ENCODE measurements at places on chromosomes 6 and 20.

DNA sequence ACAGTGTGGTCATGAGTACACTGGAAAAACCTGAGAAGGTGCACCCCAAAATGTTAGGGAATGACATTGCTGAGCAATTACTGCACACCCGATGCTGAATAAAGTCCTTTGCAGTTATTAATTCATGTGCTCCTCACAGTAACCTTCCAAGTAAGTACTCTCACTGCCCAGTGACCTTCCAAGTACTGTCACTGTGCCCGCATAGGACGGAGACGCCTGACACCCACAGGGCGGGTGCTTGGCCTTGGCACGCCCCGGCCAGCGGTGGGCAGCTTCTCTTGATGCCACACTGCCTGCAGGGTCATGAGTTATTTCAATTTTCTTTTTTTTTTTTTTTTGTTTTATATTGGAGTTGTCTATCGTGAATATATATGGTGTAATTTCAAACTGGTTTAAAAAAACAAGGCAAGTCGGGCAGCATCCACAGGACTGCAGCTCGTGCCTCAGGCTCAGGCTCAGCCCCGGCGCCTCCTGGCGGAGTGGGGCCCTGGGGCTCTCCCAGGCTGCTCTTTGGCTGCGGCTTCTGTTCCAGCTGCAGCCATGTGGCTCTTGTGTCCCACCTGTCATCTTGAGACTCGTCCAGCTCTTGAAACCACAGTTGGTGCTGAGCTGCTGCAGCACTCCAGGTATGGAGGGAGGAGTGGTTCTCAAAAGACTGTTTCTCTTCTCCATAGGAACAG, 27.0 kb downstream of the PNLDC1 start:
- DNase-seq = no peak

GRCh38 chr6:112286010-112286409, 31.6 kb upstream of the LAMA4 start:
- no peak for DNase-seq

DNA sequence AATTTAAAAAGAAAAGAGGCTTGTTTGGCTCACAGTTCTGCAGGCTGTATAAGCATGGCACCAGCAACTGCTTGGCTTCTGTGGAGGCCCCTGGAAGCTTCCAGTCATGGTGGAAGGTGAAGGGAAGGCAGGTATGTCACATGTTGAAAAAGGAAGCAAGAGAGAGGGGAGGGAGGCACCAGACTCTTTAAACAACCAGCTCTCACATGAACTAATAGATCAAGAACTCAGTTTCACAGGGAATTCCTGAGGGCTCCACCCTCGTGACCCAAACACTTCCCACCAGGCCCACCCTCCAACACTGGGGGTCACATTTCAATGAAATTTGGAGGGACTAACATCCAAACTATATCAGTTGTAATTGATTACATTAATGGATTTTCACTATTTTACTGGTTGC, 127.9 kb upstream of the MLIP start:
- no peak for DNase-seq

- DNase-seq = no peak
These were observed 236.6 kb upstream of the PDE10A start for GRCh38 chr6:165899611-165900010.

- no peak for DNase-seq
These were observed 241.2 kb upstream of the PREP start for GRCh38 chr6:105644073-105644489.

DNA sequence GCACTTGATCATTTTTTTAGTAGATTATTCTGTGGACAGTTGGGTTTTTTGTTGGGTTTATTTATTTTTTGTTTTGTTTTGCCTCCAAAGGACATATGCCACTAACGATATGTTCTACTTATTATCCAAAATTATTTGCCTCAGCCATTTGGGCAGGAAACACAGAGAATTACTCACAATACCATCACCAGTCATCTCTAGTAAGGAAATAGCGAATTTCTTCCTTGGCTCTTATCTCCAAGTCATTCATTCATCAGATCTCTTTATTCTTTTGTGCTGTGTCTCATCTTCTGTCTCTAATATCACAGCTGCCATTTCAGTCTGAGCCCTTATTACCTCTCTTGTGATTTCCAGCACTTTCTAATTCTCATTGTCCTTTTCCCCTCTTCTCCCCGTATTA, 130.4 kb upstream of the SMLR1 start:
- no peak for DNase-seq

DNA sequence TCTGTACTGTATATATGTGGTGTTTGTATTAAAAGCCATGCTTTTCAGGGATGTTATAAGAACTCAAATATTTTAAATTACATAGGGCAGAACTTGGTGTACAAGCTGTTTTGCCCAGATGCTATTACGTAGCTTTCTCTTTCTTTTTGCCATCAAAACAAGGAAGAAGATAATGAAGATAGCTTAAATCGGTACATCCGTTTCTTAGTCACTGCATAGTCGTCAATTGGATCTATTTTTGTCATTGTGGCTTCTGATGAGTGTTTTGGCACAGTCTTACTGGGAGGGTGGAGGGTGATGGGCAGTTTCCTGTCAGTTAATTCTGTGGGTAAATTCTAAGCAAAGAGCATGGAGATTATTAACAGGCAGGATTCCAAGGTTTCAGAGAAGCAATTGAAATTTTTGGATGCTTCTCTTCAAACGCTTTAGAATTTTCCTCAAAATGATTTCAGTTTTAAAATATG, 649.1 kb upstream of the GJE1 start:
- DNase-seq = peak; percentile 60

DNA sequence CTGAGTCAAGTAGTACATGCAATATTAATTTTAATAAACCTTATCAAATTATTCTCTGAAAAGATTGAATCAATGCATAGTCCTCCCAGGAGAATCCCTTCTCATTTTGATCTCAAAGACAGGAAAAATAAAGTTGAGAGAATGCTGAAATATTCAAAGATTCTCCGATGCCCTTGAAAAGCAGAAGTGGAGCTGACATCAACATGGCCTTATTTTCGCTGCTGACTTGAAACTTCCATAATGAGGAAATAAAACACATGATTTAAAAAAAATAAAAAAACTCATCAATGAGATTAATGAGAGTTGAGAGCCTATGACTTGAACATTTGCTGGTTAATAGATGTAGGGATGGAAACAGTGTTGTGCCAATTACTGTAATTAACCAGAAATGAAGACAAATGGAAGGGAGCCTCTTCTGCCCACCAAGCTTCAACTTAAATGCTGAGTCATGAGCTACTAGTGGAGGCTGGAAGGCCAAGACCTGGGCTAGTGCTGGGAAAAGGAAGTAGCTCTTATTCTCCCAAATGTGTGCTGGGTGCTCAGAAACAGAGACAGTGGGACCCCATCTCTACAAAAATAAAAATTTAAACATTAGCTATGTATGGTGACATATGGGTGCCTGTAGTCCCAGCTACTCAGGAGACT, 139.9 kb downstream of the BFSP1 start:
- DNase-seq = peak; percentile 13

DNA sequence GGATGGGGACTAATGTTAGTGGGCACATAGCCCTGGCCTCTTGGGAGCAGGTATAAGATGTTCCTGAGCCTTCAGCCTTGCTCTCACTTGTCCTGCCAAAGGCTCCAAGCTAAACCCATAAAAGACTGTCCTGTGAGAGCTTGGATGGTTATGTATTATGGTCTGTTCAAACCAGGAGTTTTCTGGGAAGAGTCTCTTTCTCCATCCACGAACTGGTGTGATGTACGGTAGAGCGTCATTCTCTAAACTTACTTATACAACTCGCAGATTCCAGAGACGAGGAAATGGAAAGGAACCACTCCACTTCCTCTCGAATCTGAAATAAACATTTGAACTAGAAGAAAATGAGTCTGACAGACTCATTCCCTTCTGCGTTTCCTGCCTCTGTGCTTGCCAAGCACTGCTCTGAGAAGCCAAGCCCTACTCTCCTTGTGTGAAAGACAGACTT, 5.3 kb downstream of the SOBP start:
- no peak for DNase-seq

GRCh38 chr6:80165143-80165542, 58.7 kb downstream of the BCKDHB start:
- peak; percentile 27 for DNase-seq

GRCh38 chr20:58883241-58883691, 30.8 kb downstream of the GNAS start:
- no peak for DNase-seq

DNA sequence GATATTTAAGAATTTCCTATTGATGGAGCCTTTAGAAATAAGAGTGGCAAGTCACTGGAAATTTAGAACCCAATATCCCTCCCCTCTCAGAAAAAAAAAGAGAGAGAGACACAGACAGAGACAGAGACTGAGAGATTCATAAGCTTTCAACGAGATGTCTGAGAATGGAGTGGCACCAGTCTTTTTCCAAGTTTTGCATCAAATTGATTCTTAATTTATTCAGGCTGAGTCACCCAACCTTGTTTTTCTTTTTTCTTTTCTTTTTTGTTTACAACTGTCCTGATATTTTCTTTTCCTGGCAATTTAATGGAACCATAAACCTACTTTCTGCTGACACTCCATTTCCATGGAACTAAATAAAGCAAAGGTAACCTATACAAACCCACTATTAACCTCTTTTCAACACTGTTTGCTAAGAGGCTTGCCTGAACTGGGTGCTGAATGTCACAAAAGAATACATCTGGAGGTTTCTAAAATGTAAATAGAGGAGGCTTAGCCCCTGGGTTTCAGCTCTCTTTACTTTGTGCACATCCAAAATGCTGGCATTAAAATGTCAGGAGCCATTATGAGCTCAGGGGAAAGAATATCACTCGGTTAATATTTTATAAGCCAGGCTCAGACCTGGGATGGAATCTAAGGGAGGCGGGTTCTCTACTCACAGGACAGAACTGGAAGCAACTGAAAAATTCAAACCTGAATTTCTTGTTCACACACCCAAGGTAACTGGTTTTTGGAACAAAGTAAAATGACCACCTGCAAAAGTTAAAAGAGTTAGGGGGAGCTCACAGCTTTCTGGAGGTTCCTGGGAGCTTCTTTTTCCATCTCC, 100.8 kb downstream of the BFSP1 start:
- DNase-seq = no peak

DNA sequence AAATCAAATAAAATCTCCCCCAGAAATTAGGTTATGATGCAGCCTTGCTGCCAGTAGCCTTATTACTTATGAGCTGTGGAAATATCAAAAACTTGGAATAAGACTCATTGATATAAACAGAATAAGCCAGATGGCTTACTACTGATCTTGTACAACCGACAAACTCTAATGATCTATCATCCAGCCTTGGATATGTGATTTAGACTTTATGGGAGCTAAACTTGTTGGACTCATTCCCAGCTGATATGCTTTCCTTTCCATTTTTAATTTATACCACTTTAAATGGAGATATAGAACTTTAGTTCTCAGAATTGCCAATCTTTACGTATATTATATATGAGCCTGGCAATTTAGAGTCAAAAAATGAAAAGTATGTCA, 5.0 kb downstream of the UST start:
- no peak for DNase-seq

- DNase-seq = no peak
These were observed 18.3 kb downstream of the INSM1 start for GRCh38 chr20:20386192-20386591.

DNA sequence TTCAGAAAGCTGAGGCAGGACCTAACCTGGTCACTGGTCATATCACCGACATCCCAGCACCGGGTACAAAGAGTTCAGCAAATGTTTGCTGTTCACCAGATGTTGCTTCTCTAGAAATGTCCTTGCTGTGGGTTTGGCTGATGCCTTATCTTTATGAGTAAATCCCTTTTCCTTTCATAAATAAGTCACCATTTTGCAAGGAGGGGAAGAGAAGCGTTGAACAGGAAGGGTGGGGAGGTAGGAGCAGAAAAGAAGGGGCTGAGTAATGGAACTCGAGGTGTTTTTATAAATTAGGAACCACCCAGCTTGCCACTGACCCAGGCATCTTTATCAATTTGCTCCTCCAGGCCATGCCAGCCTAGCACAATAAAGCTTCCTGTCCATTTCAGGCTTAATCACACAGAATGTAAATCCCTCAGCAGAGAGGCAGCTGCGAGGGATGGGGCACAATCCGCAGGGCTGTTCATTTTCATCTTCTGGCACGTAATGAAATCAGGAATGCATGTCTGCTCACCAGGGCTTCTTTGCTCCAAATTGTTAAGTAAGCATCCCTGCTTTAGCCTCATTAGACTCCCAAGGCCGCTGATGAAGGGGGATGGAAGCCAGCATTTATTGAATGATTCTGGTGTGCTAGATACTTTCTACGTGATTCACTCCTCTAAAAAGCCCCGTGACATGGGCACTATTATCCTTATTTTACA, 371.9 kb upstream of the CHD6 start:
- no peak for DNase-seq

- DNase-seq = no peak
These were observed 225.3 kb upstream of the EPHA7 start for GRCh38 chr6:93644611-93645010.
